ENCODE measurements at places on chromosomes 6 and 20. TPM values are rescaled to one million over a fixed set of nuclear protein-coding genes. Genes with fewer than 3 reads are reported as not detected.

The TEAD3 gene
- 29.0 TPM for total RNA-seq

The OR11A1 gene
- not detected for total RNA-seq

The ETV7 gene
- total RNA-seq, result 2.2 TPM

The ZSCAN12 gene
- total RNA-seq, result 5.9 TPM

The FNDC11 gene
- not detected for total RNA-seq

The HTR1E gene
- not detected for total RNA-seq

The PRPH2 gene
- not detected for total RNA-seq

The HS3ST5 gene
- not detected for total RNA-seq

The SMLR1 gene
- total RNA-seq, result not detected

DNA sequence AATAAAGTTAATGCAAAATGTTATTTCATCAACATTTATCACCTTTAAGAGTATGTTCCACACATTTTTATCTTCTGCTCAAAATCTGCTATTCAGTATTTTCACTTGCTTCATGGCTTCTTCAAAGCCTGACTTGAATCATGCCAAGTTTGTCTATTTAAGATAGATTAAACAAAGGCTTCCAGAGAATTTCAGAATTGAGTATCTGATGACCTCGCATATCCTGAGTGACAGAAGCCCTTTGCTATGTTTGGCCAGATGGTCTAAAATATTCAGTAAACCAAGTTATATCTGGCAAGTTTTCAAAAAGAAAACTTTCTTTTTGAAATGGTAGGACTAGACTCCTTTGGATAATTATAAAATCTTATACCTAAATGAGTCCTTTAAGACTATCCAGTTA, 348.9 kb upstream of the KCNQ5 start:
- H3K4me1 ChIP-seq, result no peaks in the 10 kb centered on the region
- no peak overlapping the region for H3K27ac ChIP-seq
- no peak overlapping the region for H3K4me3 ChIP-seq
- H3K36me3 ChIP-seq, result no peaks in the 10 kb centered on the region
- no peaks in the 10 kb centered on the region for H3K27me3 ChIP-seq

- DNase-seq, result peak; percentile 37
- peak overlapping the region; percentile 78 for H3K27ac ChIP-seq
- no peaks in the 10 kb centered on the region for H3K36me3 ChIP-seq
- H3K4me3 ChIP-seq, result no peak overlapping the region
- no peaks in the 10 kb centered on the region for H3K27me3 ChIP-seq
These were observed 82.0 kb upstream of the TRAF3IP2 start for GRCh38 chr6:111687652-111688051.

- H3K27ac ChIP-seq, result no peak overlapping the region
- peaks cover 7% of the 10 kb centered on the region for H3K4me1 ChIP-seq
- H3K36me3 ChIP-seq, result no peaks in the 10 kb centered on the region
- no peaks in the 10 kb centered on the region for H3K27me3 ChIP-seq
- DNase-seq, result no peak
- no peak overlapping the region for H3K4me3 ChIP-seq
These were observed 5.0 kb upstream of the FERMT1 start for GRCh38 chr20:6127825-6128224.

- DNase-seq, result peak; percentile 80
- H3K27ac ChIP-seq, result no peak overlapping the region
- no peak overlapping the region for H3K4me3 ChIP-seq
- peaks cover 28% of the 10 kb centered on the region for H3K4me1 ChIP-seq
- H3K27me3 ChIP-seq, result no peaks in the 10 kb centered on the region
These were observed 44.3 kb downstream of the CPXM1 start for GRCh38 chr20:2756056-2756611.

DNA sequence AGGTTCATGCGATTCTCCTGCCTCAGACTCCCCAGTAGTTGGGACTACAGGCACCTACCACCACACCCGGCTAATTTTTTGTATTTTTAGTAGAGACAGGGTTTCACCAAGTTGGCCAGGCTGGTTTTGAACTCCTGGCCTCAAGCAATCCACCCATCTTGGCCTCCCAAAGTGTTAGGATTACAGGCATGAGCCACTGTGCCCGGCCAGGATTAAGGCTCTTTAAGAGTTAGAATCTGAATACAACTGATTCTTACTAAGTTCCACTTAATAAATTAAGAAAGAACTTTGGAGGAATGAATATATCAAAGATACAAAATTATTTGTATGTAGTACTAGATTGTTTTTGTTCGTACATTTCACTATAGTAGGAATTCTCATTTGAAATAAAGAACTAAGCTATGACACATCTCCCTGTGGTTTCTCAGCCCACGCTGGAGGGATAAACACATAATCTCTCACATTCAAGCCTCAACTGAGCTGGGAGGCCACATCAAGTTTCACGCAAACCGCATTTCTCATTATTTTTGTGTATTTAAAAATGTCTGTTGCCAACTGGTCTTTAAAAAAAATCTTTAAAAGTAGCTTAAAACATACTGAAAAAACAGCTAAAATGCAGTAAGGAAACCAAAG, 34.2 kb downstream of the DTNBP1 start:
- H3K4me3 ChIP-seq, result no peak overlapping the region
- H3K27me3 ChIP-seq, result no peaks in the 10 kb centered on the region
- H3K36me3 ChIP-seq, result no peaks in the 10 kb centered on the region

DNA sequence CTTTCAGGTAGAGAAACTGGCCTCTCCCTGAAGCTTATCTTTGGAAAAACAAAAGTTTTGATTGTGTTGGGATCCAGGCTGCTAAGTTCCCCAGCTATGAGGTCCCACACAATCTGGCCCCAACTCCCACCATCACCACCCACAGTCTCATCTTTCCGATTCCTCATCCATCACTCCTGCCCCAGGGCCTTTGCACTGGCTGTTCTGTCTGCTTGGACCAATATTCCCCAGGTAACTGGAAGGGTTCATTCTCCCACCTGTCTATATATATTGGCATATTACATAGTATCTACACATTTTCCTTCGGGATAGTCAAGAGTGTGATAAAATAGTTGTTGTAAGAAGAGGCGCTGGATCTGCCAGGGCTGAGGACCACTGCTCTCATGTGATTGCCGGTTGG, 52.0 kb downstream of the CPNE5 start:
- no peak overlapping the region for H3K4me3 ChIP-seq
- H3K36me3 ChIP-seq, result no peaks in the 10 kb centered on the region
- H3K4me1 ChIP-seq, result no peaks in the 10 kb centered on the region
- no peak for DNase-seq

DNA sequence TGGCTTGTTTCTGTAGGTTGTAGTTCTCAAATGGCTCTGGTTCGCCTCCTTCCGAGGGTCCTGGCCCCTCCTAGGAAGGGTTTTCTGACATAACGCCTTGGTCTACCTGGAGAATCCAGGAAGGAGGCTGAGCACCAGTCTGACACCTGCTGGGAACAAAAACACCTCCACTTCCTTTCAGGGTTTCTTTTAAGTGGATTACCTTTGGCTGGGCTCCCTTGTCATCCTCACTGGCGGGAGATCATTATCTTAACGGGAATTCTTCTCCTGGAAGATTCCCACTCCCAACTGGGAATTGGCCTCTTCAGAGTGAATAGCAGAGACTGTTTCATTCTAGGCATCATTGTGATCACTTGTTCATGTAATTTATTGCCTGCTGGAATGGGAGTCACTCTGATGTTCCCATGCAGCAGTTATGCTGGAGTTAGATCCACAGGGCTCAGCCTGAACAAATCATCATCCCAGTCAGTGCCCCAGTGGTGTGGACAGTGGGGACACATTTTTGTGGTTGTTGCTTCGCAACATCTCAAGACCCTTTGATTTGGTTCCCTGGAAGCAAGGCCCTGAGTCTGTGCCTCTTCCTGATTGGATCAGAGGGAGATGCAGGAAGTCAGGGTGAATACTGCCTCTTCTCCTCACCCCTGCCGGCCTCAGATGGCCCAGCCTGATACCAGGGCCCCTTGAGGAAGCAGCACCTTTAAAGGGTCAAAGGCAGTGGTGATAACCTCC, 49.1 kb downstream of the LYRM2 start:
- no peaks in the 10 kb centered on the region for H3K4me1 ChIP-seq
- H3K36me3 ChIP-seq, result no peaks in the 10 kb centered on the region
- no peak for DNase-seq
- H3K4me3 ChIP-seq, result no peak overlapping the region

DNA sequence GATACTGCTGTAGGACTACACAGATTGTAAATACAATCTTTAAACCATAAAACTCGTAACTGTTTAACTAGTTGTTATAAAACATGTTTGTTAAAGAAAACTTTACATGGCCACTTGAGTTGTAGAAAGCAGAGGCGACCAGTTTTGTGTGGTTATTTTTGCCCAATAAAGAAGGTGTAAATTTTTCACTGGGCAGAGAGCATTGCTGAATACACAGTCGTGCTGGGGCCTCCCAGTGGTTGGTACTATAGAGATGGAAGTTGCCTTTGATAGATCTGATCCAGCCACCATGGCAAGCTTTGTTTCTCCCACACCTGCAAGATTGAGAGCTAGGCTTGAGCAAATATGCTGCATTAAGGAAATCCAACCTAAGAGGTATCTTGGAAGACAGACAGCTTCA, 34.0 kb upstream of the YWHAB start:
- DNase-seq, result no peak
- no peaks in the 10 kb centered on the region for H3K27me3 ChIP-seq
- no peaks in the 10 kb centered on the region for H3K4me1 ChIP-seq
- no peaks in the 10 kb centered on the region for H3K36me3 ChIP-seq

DNA sequence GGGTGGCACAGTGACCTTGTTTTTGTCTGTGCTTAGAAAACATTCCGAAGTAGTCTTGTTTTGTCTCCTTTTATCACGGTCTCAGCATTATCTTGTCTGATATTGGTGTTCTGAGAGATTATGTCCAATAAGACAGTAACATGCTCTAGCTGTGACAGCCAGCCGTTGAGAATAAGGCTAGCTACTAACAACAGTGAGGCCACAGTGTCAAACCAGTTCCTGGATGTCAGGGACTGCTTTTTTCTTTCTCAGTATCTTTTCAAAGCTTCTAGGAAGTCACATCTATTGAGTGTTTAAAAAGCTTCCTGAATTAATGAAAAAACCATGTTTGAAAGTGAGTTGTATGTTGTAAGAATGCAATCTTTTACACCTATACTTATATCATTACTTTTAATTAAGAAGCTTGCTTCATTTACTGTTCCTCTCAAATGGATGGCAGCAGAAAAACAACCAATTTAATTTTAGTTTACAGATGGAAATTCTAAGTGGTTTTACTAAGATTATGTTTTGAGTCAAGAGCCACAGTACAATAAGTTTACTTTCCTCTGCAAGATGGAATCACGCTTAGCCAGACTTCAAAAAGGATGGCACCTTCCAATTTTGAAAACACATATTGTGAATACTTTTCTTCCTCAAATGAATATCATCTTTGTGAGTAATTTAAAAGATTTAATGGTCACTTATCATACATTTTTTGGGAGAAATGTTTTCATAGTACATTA, 53.1 kb downstream of the MAP3K7 start:
- no peaks in the 10 kb centered on the region for H3K27me3 ChIP-seq
- no peaks in the 10 kb centered on the region for H3K4me1 ChIP-seq
- H3K27ac ChIP-seq, result no peak overlapping the region
- no peak for DNase-seq

- no peaks in the 10 kb centered on the region for H3K27me3 ChIP-seq
- no peak overlapping the region for H3K4me3 ChIP-seq
- no peak for DNase-seq
- H3K36me3 ChIP-seq, result no peaks in the 10 kb centered on the region
These were observed 18.8 kb upstream of the SIRPA start for GRCh38 chr20:1876217-1876921.

DNA sequence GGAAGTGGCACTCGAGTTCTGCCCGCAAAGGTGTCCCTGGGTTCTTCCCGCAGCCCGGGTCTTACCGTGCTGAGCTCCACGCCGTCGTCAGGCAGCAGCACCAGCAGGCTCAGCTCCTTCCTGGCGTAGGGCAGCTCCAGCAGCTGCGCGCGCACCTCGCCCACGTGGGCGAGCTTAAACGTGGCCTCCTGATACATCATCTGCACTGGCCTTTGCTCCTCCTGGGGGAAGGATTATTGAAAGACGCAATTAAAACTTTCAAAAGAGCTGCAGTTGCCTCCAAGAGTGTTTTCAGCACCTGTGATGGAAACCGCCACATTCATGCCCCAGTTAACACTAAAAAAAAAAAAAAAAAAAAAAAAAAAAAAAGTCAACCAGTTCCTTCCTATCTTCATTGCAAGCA, 11.3 kb downstream of the SERPINB9 start:
- peaks cover 20% of the 10 kb centered on the region for H3K36me3 ChIP-seq
- no peaks in the 10 kb centered on the region for H3K27me3 ChIP-seq
- DNase-seq, result no peak
- H3K4me3 ChIP-seq, result no peak overlapping the region
- H3K27ac ChIP-seq, result no peak overlapping the region

GRCh38 chr6:30894381-30894780, 10.1 kb downstream of the DDR1 start:
- no peak overlapping the region for H3K27ac ChIP-seq
- H3K4me1 ChIP-seq, result peaks cover 11% of the 10 kb centered on the region
- no peak overlapping the region for H3K4me3 ChIP-seq
- H3K36me3 ChIP-seq, result no peaks in the 10 kb centered on the region
- H3K27me3 ChIP-seq, result no peaks in the 10 kb centered on the region

GRCh38 chr6:142784344-142784743, 160.6 kb downstream of the HIVEP2 start:
- H3K27ac ChIP-seq, result no peak overlapping the region
- no peak overlapping the region for H3K4me3 ChIP-seq
- DNase-seq, result no peak
- H3K36me3 ChIP-seq, result no peaks in the 10 kb centered on the region
- H3K27me3 ChIP-seq, result no peaks in the 10 kb centered on the region

DNA sequence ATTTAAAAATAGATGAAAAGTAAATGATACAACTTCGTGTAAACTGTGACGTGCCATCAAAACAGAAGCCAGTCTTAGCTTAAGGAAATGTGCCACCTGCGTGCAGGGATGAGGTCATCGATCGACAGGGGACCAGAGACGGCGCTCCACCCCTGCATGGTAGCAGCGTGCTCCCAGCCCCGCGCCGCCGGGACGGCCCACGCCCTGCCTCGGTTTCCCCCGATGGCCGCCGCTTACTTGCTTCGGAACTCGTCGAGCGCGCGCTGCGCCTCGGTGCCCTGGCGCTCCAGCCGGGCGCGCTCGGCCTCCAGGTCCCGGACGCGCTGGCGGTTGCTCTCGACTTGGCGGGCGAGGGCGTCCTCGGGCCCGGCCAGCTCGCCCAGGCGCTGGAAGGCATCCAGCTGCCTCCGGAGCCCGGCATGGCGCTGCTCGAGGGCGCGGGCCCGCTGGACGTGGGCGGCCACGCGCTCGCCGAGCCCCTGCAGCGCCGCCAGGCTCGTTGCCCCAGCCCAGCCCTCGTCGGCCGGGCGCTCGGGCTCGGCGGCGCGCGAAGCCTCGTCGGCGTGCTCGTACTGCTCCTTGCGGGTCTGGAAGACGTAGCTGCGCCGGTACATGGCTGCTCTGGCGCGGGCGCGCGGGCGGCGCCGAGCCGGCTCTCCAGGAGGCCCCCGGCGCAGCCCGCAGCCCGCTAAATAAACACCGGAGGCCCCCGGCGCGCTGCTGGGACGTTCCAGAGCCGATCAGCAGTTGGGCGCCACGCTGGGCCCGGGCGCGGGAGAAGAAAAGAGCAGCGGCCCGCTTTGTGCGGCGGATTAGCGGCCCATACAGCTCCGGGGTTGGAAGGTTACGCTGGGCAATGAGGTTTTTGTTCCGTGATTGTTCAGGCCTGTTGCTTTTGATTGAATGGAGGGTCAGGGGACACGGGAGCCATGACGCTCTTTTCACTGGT, at the start of gene BFSP1:
Gene BFSP1 (minus strand): TSS at position 664 of the 949 bp plus-strand sequence. CDS start 50 bp downstream, at position 614.
- DNase-seq, result no peak
- H3K4me3 ChIP-seq, result peak within 1 kb of the TSS; percentile 46
- peak within 1 kb of the TSS; percentile 56 for H3K27ac ChIP-seq
- H3K36me3 ChIP-seq, result no peaks in the 10 kb centered on the region
- H3K4me1 ChIP-seq, result peaks cover 20% of the 10 kb centered on the region

Measured in vagina (tissue), 2 donors.